ENCODE measurements at places on chromosomes 5 and 9. TPM values are rescaled to one million over a fixed set of nuclear protein-coding genes. Genes with fewer than 3 reads are reported as not detected.

Gene PDE6A
- 0.17 TPM for total RNA-seq

Gene CCDC171
- 1.9 TPM for total RNA-seq

Gene ZNF883
- 6.3 TPM for total RNA-seq

Gene COL5A1
- total RNA-seq: 8.4 TPM

Gene RGS7BP
- 3.0 TPM for total RNA-seq

Gene DMRT3
- not detected for total RNA-seq

Gene NXNL2
- total RNA-seq: not detected

Gene RANBP17
- total RNA-seq: 6.1 TPM

Gene DEPDC1B
- total RNA-seq: not detected

Gene IFNK
- total RNA-seq: not detected

Gene TAF1L
- total RNA-seq: not detected

Gene TEX48
- not detected for total RNA-seq

GRCh38 chr9:109716631-109717030, 63.4 kb upstream of the PALM2AKAP2 start:
- no peaks in the 10 kb centered on the region for H3K27me3 ChIP-seq
- H3K27ac ChIP-seq: no peak overlapping the region
- no peaks in the 10 kb centered on the region for H3K36me3 ChIP-seq
- H3K4me1 ChIP-seq: peaks cover 15% of the 10 kb centered on the region
- no peak overlapping the region for H3K4me3 ChIP-seq

DNA sequence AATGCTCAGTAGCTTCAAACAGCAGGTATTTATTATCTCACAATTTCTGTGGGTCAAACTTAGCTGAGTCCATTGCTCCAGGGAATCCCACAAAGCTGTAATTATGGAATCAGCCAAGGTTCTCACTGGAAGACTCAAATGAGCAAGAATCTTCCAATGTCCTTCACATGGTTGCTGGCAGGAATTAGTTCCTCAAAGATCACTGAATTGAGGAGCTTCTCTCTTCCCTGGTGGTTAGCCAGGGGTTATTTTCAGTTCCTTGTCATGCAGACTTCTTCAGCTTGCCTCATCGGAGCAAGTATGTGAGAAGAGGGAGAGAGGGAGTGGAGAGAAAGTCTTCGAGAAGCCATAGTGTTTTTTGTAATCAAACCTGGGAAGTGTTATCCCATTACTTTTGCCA, 2331.9 kb downstream of the MAT2B start:
- no peaks in the 10 kb centered on the region for H3K27me3 ChIP-seq
- no peak for DNase-seq
- H3K4me1 ChIP-seq: no peaks in the 10 kb centered on the region
- H3K27ac ChIP-seq: no peak overlapping the region
- H3K4me3 ChIP-seq: no peak overlapping the region

GRCh38 chr9:79286992-79287707, 284.6 kb upstream of the TLE4 start:
- no peaks in the 10 kb centered on the region for H3K4me1 ChIP-seq
- DNase-seq: no peak
- no peaks in the 10 kb centered on the region for H3K36me3 ChIP-seq
- no peak overlapping the region for H3K4me3 ChIP-seq
- no peaks in the 10 kb centered on the region for H3K27me3 ChIP-seq
- H3K27ac ChIP-seq: no peak overlapping the region

DNA sequence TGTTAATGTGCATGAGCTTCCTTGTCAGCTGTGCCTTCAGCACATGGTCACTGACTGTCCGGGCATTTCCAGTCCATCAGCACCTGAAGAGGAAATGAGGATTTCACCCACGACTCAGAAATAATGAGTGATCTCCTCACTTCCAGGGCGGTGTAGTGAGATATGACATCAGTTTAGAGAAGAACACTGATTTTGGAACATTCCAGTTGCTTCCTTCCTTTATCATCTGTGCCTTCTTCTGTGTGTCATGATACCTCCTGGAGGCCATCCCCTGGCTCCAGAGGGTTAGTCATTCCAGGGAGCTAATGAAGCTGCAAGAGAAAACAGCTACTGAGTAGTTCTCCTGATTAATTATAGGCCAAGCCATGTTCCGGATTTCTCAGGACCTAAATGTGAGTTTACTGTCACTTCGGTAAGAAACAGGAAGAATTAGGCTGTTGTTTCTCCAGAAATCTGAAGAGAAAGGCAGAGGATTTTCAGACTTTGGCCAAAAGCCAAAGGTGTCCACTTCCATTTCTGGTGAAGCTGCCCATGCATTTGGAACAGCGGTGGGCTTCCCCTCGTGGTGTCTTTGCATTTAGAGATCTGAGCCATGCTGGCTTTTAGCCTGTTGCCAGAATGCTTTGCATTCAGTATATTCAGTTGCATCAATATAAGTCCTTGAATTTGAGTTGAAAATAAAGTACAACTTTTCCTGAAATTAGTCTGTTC, 161.3 kb upstream of the OTULINL start:
- no peak for DNase-seq
- H3K27me3 ChIP-seq: no peaks in the 10 kb centered on the region
- H3K4me1 ChIP-seq: peaks cover 15% of the 10 kb centered on the region

DNA sequence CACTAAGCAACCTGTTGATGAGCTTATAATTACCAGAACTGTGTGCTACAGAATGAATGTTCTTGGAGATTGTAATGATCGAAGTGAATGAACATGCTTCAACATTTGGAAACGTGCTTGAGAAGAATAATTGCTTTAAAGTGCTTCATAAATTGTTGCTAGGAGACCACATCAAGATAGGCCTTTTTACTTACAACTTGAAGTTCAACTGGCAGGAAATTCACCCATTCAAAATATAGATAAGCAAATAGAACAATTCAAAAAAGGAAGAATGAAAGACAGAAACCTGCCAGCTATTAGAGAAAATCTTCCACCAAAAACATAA, 38.0 kb upstream of the SLC44A1 start:
- no peaks in the 10 kb centered on the region for H3K36me3 ChIP-seq
- DNase-seq: no peak
- no peaks in the 10 kb centered on the region for H3K27me3 ChIP-seq
- no peak overlapping the region for H3K4me3 ChIP-seq
- H3K4me1 ChIP-seq: no peaks in the 10 kb centered on the region

DNA sequence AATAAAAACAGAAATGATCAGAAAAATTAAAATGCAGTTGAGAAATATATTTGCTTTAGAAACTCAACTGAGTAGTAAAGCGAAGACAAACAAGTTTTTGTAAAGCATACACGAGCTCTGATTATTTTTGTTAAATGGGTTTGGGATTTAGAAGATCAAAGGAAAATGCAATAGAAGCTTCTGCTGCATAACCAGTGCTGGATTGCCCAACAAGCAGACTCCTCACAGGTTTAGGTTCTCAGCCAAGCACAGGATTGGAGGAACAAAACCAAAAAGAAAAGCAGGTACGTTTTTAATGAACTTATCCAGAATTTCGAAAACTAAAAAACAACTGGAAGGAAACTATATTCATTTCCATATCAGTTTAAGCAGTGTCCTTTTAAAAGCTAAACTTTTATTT, 423.8 kb downstream of the TMEM161B start:
- H3K27ac ChIP-seq: no peak overlapping the region
- DNase-seq: no peak
- no peak overlapping the region for H3K4me3 ChIP-seq
- H3K4me1 ChIP-seq: no peaks in the 10 kb centered on the region

GRCh38 chr9:34475097-34475496, 16.5 kb downstream of the DNAI1 start:
- no peaks in the 10 kb centered on the region for H3K36me3 ChIP-seq
- DNase-seq: no peak
- H3K4me3 ChIP-seq: no peak overlapping the region

DNA sequence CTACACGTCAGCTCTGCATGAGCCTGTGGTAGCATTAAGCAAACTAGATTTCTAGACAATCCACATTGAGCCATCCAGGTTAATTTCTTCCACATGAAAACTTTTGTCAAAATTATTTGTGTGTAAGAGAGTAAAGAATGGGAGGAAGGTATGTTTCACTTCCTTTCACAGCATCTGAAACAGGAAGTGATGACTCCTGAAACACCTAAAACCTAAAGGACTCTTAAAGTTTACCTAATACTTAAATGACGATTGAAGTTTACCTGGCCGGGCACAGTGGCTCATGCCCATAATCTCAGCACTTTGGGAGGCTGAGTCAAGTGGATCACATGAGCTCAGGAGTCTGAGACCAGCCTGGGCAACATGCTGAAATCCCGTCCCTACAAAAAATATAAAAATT, 223.8 kb downstream of the CEMIP2 start:
- no peak overlapping the region for H3K4me3 ChIP-seq
- H3K27me3 ChIP-seq: no peaks in the 10 kb centered on the region
- H3K4me1 ChIP-seq: no peaks in the 10 kb centered on the region
- DNase-seq: no peak

DNA sequence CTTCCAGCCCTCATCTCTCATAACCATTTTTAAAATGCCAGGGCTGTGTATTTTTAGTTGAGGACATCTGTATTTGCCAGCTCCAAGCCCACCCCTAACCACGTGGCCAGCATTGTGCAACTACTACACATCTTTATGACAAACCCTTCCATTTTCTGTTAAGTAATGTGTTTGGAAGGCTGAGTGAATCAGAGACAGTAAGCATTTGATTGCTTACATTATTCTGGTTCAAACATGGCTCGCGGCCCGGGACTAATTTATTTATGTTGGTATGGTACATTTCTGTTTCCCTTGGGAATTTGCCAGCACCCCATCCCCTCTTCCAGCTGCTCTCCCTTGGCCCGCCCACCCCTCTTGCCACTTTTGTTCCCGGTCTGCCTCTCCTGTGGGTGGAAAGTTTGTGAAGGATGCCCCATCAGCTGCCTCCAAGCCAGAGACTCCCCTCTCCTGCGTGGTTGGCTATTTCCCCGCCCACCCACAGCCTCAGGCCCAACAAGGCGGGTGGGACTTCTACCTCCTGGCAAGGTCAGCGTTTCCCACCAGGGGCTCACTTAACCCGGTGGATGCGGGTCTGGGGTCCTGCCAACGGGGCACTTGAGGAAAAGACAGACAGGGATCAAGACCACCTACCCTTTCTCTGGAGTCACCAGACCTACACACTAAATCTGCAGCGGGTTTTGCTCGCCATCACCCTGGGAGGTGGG, 162.2 kb downstream of the HSD17B3 start:
- DNase-seq: no peak
- H3K27ac ChIP-seq: no peak overlapping the region
- H3K4me3 ChIP-seq: no peak overlapping the region
- H3K36me3 ChIP-seq: no peaks in the 10 kb centered on the region

GRCh38 chr5:139360384-139360783, 18.7 kb downstream of the PAIP2 start:
- H3K27ac ChIP-seq: no peak overlapping the region
- H3K27me3 ChIP-seq: no peaks in the 10 kb centered on the region
- peaks cover 10% of the 10 kb centered on the region for H3K4me1 ChIP-seq
- no peak for DNase-seq

DNA sequence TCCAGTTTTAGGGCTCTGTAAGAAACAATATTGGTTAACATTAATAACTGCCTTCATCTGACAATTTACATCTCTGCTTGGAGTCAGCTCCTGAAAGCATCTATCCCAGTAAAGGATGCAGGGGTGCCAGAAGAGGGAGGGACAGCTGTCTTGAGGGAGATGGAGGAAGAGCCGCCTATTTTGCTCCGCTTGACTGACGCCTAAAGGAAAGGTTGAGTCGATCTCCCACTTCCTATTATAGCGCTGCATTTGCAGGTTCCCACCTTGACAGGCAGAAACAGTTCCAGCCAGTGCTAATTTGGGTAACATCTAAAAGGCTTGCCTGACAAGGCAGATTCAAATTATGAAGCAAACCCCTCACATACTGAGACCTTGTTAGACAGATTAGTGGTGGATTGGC, 374.6 kb downstream of the SPATA31D1 start:
- H3K4me3 ChIP-seq: no peak overlapping the region
- no peaks in the 10 kb centered on the region for H3K27me3 ChIP-seq
- H3K4me1 ChIP-seq: no peaks in the 10 kb centered on the region
- DNase-seq: no peak
- no peaks in the 10 kb centered on the region for H3K36me3 ChIP-seq

- H3K4me1 ChIP-seq: no peaks in the 10 kb centered on the region
- no peak overlapping the region for H3K4me3 ChIP-seq
- H3K36me3 ChIP-seq: no peaks in the 10 kb centered on the region
- H3K27ac ChIP-seq: no peak overlapping the region
These were observed 208.4 kb upstream of the CD180 start for GRCh38 chr5:67405101-67405364.

- H3K4me3 ChIP-seq: no peak overlapping the region
- no peaks in the 10 kb centered on the region for H3K27me3 ChIP-seq
- peaks cover 58% of the 10 kb centered on the region for H3K4me1 ChIP-seq
These were observed 3.3 kb downstream of the NCBP1 start for GRCh38 chr9:97636903-97637302.

GRCh38 chr5:45262061-45262590, 434.1 kb downstream of the HCN1 start:
- H3K27me3 ChIP-seq: no peaks in the 10 kb centered on the region
- H3K4me3 ChIP-seq: no peak overlapping the region
- H3K27ac ChIP-seq: no peak overlapping the region
- H3K4me1 ChIP-seq: no peaks in the 10 kb centered on the region
- H3K36me3 ChIP-seq: no peaks in the 10 kb centered on the region

DNA sequence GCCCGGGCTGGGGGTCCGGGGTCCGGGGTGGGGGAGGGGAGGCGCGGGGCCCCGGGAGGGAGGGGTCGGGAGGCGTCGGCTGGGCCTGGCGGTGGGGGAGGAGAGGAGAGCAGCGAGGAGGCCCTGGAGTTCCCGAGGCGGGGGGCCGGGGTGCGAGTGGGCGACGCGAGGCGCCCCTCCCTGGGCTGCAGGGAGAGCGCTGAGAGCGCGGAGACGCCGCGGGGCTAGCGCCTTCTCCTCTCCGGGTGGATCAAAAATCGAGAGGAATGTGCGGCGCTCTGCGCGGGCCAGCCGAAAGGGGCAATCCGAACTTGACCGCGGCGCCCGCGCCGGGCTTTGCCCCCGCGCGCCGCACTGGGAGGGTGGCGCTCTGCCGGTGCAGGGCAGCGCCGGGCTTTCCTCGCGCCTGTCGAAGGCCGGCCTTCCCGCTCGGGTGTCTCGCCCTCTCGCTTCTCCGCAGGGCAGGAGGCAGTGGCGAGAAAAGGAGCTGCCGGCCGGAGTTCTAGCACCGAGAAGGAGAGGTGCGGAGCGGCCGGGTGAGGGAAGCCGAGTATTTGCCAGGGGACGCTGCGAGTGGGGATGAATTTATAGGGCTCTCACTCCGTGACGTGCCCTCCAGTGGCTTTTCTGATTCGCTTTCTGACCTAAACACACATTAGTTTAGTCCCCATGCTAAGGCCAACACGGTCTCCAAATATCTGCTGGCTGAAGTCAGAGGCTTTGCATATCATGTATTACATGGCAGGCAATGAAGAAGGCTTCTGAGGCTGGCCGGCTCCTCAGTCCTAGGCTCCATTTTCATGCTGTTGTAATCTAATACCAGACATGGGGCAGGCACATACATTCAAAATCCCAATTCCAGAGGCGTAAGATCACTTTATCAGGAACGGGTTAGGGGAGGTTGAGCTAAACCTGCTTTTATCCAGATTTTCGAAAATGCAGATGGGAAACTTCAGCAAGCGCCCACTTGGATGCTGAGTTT, 503 bp upstream of the GDNF start:
- H3K4me1 ChIP-seq: peaks cover 39% of the 10 kb centered on the region
- peaks cover 90% of the 10 kb centered on the region for H3K27me3 ChIP-seq
- H3K4me3 ChIP-seq: peak overlapping the region; percentile 43
- no peaks in the 10 kb centered on the region for H3K36me3 ChIP-seq

Data from heart right ventricle (tissue), 16 donors.